ENCODE measurements at places on chromosomes 1 and 21.

DNA sequence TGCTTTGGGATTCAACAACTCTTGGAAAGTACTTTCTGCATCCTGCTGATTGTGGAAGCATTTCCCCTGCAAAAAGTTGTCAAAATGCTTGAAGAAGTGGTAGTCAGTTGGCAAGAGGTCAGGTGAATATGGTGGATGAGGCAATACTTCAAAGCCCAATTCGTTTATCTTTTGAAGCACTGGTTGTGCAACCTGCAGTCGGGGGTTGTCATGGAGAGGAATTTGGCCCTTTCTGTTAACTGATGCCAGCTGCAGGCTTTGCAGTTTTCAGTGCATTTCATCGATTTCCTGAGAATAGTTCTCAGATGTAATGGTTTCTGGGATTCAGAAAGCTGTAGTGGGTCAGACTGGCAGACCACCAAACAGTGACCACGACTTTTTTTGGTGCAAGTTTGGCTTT is 47.6 kb upstream of the GJA5 start:
- DNase-seq: no peak

- no peak for DNase-seq
Measured at GRCh38 chr1:98467586-98467985, 193.9 kb upstream of the SNX7 start.

- no peak for DNase-seq
Measured at GRCh38 chr21:41615613-41616012, 107.7 kb upstream of the TMPRSS2 start.

DNA sequence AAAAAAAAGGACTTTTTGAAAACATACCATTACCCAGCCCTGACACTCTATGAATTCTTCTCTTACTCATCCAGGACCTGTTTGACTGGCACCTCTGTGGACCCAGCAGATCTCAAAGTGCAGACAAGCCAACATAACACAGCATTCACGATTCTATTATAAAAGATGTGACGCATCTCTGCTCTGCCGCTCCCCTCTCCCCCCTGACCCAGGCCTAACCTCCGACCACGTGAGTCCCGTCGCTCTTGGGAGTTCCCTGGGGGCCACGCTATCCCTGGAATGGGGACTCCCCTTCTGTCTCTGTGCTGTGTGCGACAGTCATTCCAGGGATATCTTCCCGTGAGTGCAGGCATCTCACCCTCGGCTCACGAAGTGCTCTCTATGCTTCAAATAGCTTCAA is 21.1 kb downstream of the LRRC38 start:
- DNase-seq: no peak

- no peak for DNase-seq
Measured at GRCh38 chr1:30853350-30853749, 55.2 kb downstream of the SDC3 start.

DNA sequence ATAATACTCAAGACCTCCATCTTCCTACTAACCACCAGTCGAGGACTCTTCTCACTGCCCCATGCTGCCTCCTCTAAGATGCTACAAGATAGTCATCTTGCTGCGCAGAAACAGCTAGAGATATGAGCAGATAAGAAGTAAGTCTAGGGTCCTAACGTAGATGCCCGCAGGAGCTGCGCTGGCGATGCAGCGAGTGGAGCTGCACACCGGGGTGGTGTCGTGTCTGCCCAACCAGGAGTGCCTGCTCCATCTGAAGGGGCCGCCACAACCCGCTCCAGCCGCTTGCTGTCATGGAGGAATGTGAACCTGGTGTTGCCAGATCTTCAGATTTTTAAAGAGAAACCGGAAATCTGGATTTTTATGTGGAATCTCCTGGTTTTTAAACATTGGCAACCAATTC is 175.1 kb downstream of the VPS13D start:
- DNase-seq: no peak

DNA sequence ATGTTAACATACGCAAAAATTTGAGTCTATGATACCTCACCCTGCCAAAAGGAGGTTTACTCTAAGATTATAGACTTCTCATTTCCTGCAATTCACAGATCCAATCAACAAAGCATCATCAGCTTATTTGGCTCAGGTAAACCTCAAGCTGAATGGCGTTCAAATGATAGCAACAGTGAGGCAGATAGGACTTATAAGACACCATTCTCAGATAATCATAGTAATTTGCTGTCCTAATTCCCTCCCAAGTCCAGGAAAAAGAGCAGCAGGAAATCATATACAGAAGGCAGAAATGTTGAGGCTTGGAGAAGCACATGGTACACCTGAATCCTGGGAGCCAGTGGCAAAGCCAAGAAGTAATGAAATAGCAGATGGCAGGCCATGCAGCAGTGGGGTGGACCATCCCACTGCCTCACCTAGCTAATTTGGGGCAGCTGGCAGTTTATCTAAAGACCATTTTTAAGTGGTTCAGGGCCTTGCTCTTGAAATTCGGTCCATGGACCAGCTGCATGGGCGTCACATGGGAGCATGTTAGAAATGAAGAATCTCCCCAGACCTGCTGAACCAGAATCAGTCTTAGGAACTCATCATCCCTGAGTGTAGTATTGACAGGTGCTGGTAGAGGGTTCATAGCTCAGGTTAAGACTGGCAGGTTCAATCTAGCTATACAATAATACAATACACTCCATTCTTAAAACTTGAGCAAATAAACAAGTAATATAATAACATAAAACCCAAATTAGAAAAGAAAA is 57.7 kb downstream of the ASTN1 start:
- no peak for DNase-seq

- no peak for DNase-seq
Measured at GRCh38 chr1:240194120-240194519, 102.4 kb downstream of the FMN2 start.

DNA sequence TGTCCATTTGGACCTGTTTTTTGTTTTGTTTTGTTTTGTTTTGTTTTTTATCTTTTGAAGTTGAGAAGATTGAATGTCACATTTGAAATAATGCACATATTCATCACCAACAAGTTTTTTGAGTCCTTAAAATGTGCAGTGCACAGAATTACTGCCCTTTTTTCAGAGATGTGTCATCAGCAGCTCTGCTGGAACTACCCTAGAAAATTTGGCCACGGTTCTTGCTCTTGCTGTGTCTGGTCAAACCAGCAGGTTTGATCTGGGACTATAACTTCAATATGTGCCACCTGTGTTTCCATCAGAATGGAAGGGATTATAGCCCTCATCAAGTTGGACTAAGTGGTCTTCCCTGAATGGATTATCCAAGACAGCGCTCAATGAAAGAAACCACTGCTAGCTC is 24.1 kb upstream of the CNN3 start:
- DNase-seq: no peak

Data from stimulated activated CD4-positive, alpha-beta T cell treated with anti-CD3 and anti-CD28 coated beads, Interleukin-4, amount 100 ng/mL, for 24 hours (primary cell).